Fibroblast of the aortic adventitia (primary cell): ENCODE measurements at places on chromosomes 4 and X. TPM values are rescaled to one million over a fixed set of nuclear protein-coding genes. Genes with fewer than 3 reads are reported as not detected.

GRCh38 chr4:119116925-119117900 lies 18.4 kb upstream of the MYOZ2 start:
- peak; percentile 43 for DNase-seq

DNA sequence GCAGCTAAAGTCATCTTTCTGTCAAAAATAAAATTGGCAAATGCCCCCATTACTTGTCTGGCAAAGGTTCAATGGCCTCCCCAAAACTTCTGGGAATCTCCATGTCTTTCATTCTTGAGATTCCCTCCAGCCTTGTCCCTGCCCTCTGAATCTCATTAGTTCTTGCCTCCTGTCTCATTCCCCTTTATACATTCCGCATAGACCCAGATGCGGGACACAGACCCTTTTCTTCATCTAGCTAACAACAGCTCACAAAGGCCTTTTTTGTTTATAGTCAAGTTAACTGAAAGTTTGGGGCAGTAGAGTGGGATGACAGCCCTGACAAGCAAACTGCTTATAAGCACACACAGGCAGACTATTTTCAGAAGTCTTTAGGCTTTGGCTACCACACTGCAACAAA lies 306.1 kb upstream of the FAM241A start:
- DNase-seq, result no peak

GRCh38 chr4:119281393-119281792 lies 40.5 kb downstream of the FABP2 start:
- DNase-seq, result no peak

STOX2 gene
- 1.1 and 1.5 TPM in 2 replicates for total RNA-seq

CABS1 gene
- total RNA-seq, result not detected in 2 replicates

DCAF12L1 gene
- total RNA-seq, result not detected in 2 replicates

XAGE1A gene
- total RNA-seq, result not detected in 2 replicates
